Immature natural killer cell (primary cell): ENCODE measurements at places on chromosomes 5 and 9.

- H3K27ac ChIP-seq: no peak overlapping the region
- H3K4me1 ChIP-seq: no peaks in the 10 kb centered on the region
Measured at GRCh38 chr5:72013766-72014624, 93.3 kb upstream of the MAP1B start.

DNA sequence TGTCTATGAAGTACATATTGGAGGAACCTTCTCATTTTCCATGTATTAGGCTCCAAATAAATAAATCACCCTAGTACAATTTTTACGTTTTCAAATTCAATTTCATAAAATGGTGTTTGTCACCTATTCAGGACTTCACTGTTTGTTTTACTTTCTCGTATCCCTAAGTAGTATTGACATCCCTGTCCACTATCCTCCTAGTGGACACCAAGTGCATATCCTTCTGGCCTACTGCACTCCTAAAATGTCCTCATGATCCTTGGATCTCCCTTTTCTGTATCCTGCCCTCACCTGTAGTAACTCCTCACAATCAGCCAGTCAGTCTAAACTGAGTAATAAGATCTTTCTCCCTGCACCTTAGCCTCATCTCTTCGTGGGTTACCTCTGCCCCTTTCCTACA is 539.9 kb downstream of the DMRTA1 start:
- H3K27me3 ChIP-seq: no peaks in the 10 kb centered on the region
- H3K4me3 ChIP-seq: no peak overlapping the region
- no peak for DNase-seq
- no peaks in the 10 kb centered on the region for H3K4me1 ChIP-seq
- no peaks in the 10 kb centered on the region for H3K36me3 ChIP-seq

DNA sequence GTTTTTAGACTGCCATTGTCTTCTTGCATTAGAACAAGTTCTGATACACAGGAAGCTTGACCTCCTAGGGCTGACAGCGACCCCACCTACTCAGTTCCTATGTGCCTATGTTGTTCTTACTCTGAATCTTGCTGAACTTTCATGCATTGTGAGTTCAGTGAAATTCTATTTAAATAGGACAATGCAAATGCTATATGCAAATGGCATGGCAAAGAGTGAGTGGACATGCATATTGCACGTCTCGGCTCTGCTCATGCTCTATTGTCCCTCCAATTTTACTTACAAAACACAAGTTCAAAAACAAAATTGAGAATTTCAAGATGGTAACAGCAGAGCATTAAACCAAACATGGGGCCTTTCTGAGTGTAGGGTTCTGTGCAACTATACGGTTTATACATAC is 5.3 kb upstream of the DCP2 start:
- no peak for DNase-seq
- peaks cover 12% of the 10 kb centered on the region for H3K4me1 ChIP-seq
- no peak overlapping the region for H3K27ac ChIP-seq
- H3K27me3 ChIP-seq: peaks cover 8% of the 10 kb centered on the region
- no peaks in the 10 kb centered on the region for H3K36me3 ChIP-seq

GRCh38 chr9:76693912-76694311 is 70.3 kb upstream of the PCA3 start:
- H3K27me3 ChIP-seq: peaks cover 4% of the 10 kb centered on the region
- H3K36me3 ChIP-seq: no peaks in the 10 kb centered on the region
- no peak overlapping the region for H3K27ac ChIP-seq
- no peak overlapping the region for H3K4me3 ChIP-seq
- peaks cover 7% of the 10 kb centered on the region for H3K4me1 ChIP-seq

DNA sequence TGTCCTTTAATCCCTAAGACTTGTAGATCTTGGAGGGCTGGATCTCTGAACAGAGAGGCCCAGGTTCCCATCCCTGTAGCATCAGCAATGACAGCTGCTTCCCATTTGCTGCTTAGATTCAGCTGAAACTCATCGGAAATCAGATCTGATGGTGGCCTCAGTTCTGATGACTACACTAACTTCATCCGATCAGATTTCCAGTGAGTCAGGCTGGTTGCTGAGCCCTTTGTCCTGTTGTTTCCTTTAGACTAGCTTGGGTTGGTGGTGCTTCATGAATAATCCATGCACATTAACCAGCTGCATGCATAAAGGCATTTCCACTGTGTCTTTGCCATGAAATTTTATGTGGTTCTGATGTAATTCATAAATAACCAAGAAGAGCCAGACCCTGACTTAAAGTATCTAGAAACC is 195.2 kb upstream of the TUT7 start:
- no peaks in the 10 kb centered on the region for H3K4me1 ChIP-seq
- no peak overlapping the region for H3K4me3 ChIP-seq
- no peak overlapping the region for H3K27ac ChIP-seq
- peaks cover 21% of the 10 kb centered on the region for H3K27me3 ChIP-seq
- H3K36me3 ChIP-seq: no peaks in the 10 kb centered on the region
- no peak for DNase-seq

DNA sequence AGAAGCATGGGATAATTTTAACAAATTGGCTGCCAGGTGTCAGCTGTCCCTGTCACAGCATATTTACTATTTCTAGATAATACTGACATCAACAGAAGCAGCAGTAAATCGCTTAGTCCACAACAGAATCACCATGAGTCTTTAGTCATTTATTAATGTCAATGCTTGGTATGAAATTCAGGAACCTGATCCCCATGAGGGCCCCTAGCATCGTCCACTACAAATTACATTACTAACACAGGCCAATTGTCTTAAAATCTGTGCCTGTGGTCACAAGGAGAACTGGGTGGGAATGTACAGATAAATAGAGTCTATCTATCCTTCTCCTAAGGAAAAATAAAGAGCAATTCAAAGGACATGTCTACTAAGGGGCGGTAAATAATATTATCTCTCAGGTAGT is 76.1 kb downstream of the TSSK1B start:
- DNase-seq: no peak
- no peaks in the 10 kb centered on the region for H3K36me3 ChIP-seq
- no peaks in the 10 kb centered on the region for H3K4me1 ChIP-seq
- no peak overlapping the region for H3K27ac ChIP-seq

- H3K36me3 ChIP-seq: no peaks in the 10 kb centered on the region
- no peaks in the 10 kb centered on the region for H3K27me3 ChIP-seq
- no peak overlapping the region for H3K4me3 ChIP-seq
- DNase-seq: no peak
- no peak overlapping the region for H3K27ac ChIP-seq
- no peaks in the 10 kb centered on the region for H3K4me1 ChIP-seq
Measured at GRCh38 chr9:96680812-96681499, 25.8 kb upstream of the PRXL2C start.

GRCh38 chr9:8115570-8115969 is 316.0 kb upstream of the DMAC1 start:
- no peak for DNase-seq
- H3K27me3 ChIP-seq: peaks cover 3% of the 10 kb centered on the region
- H3K4me1 ChIP-seq: peaks cover 45% of the 10 kb centered on the region
- no peak overlapping the region for H3K27ac ChIP-seq
- H3K4me3 ChIP-seq: no peak overlapping the region

DNA sequence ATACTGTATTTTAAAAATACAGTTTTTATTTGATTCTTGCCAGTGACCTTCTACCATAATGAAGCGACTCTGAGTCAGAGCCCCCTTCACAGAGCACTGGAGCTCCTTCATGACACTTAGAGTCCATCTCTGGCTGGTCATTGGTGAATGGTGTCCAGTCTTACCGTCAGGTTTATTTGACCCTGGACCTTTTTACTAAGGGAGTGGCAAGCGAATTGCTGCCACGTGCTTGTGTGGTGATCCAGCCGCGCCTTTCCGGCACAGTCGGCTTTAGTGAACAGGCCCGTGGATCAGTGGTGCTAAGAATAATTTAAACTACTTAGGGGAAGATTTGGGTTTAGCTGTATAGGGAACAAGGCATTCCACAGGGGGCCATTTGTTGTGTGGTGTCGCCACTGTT is 48.5 kb downstream of the PRRC2B start:
- H3K36me3 ChIP-seq: peaks cover 16% of the 10 kb centered on the region
- DNase-seq: no peak
- H3K27ac ChIP-seq: peak overlapping the region; percentile 75

DNA sequence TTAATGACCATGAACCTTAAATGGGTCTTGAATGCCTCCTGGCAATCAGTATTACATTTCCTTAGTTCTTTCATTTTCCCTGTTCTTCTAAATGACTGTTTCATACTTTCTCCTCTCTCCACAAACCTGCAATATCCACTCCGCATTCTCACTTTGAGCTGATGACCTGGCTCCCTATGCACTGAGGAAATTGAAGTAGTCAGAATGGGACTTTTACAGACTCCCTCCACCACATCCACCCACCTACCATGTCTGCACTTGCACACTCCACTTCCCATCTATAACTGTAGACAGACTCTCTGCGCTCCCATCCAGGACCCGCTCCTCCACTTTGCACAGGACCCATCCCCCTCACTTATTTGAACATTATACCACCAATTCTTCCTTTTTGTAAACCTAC is 36.2 kb upstream of the GZMA start:
- no peak for DNase-seq
- peaks cover 92% of the 10 kb centered on the region for H3K4me1 ChIP-seq
- no peak overlapping the region for H3K4me3 ChIP-seq
- peaks cover 13% of the 10 kb centered on the region for H3K27me3 ChIP-seq

DNA sequence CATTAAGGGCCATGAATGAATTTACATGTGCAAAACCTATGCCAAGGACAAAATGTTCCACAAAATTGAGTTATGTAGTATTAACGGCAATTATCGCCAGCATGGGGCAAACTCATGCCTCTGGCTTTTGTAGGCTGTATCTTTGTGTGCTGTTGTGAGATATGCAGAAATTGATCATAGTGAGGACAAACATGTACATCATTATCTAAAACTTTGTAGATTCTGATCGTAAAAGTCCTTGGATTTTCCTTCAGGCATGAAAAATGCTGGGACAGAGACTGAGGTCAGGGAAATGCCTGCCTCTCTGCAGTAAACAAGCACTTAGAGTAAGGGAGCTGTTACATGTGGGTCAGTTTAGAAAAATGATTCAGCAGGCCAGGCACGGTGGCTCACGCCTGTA is 5.9 kb upstream of the TXNDC8 start:
- H3K27ac ChIP-seq: no peak overlapping the region
- H3K27me3 ChIP-seq: no peaks in the 10 kb centered on the region
- H3K4me3 ChIP-seq: no peak overlapping the region
- H3K36me3 ChIP-seq: no peaks in the 10 kb centered on the region

- no peak overlapping the region for H3K27ac ChIP-seq
- no peaks in the 10 kb centered on the region for H3K27me3 ChIP-seq
Measured at GRCh38 chr9:74666625-74667316, 169.6 kb downstream of the RORB start.

- H3K4me3 ChIP-seq: no peak overlapping the region
- H3K4me1 ChIP-seq: peaks cover 10% of the 10 kb centered on the region
- H3K36me3 ChIP-seq: no peaks in the 10 kb centered on the region
Measured at GRCh38 chr5:126506079-126506478, 82.9 kb downstream of the GRAMD2B start.

DNA sequence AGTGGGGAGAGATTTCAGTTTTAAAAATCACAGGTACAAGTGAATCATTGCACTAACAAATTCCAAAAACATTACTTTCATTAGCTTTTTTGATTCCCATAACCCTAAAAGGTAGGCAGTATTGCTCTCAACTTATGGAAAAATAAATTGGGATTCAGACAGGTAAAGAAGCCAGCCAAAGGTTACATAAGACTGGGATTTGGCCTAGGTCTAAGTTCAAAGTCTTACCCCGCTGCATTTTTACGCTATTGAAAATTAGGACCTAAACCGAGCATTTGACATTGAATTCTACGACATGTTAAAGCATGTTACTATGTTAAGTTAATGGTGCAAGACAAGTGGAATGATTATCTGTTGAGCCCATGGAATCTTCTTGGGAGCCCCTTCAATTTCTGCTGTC is 89.6 kb downstream of the ENC1 start:
- H3K4me1 ChIP-seq: no peaks in the 10 kb centered on the region
- no peak overlapping the region for H3K27ac ChIP-seq
- H3K27me3 ChIP-seq: no peaks in the 10 kb centered on the region
- no peaks in the 10 kb centered on the region for H3K36me3 ChIP-seq

DNA sequence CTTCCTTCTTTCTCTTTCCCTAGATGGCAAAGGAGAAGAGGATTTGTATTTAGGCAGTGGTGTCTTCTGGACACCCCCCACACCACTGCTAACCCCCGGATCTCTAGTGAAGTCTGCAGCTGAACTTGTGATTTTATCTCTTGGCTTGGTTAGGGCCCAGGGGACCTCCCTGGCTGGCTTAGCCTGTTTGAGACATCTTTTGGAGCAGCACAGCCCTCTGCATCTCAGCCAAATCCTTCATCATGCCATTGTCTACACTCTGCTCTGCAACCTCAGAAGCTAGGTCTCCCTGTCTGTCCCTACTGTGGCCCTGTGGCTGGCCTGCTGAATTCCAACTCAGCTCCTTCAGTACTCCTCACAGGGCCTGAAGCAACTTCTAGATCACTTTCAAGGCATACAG is 81.7 kb downstream of the MUSK start:
- H3K27me3 ChIP-seq: peaks cover 2% of the 10 kb centered on the region
- no peak overlapping the region for H3K27ac ChIP-seq
- no peaks in the 10 kb centered on the region for H3K36me3 ChIP-seq
- DNase-seq: no peak

- H3K27me3 ChIP-seq: peaks cover 3% of the 10 kb centered on the region
- H3K4me1 ChIP-seq: no peaks in the 10 kb centered on the region
- H3K4me3 ChIP-seq: no peak overlapping the region
- no peak overlapping the region for H3K27ac ChIP-seq
Measured at GRCh38 chr5:147687118-147687517, 95.4 kb downstream of the JAKMIP2 start.

DNA sequence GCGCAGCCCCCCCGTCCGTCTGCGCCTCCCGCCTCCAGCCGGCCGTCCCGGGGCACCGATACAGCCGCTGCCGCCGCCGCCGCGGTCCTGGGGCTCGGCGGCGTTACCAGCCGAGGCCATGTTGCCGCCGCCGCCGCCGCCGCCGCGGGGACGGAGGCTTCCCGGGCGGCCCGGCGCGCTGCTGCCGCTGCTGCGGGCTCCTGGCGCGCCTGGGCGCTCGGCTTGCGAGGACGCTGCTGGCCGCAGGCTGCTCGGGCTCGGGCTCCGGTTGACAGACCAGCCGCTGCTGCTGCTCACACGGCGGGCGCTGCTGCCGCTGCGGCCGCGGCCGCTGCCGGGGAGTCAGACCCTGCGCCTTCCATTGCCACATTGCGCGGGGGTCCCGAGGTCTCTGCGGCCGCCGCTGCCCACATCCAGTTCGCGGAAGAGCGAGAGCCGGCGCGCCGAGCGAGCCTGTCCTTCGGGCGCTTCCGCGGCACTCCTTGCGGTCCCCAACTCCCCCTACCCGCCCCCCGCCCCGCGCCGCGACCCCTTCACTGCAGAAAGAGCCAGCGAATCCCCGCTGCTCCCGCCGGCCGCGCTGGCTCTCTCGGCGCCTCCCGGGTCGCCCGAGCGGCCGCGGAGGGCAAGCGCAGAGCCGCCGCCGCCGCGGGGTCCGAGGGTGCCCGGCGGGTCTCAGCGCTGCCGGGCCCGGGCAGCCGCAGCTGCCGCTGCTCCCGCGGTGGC is 8.4 kb downstream of the PTCH1 start:
- DNase-seq: no peak
- peaks cover 54% of the 10 kb centered on the region for H3K4me1 ChIP-seq
- no peak overlapping the region for H3K27ac ChIP-seq

DNA sequence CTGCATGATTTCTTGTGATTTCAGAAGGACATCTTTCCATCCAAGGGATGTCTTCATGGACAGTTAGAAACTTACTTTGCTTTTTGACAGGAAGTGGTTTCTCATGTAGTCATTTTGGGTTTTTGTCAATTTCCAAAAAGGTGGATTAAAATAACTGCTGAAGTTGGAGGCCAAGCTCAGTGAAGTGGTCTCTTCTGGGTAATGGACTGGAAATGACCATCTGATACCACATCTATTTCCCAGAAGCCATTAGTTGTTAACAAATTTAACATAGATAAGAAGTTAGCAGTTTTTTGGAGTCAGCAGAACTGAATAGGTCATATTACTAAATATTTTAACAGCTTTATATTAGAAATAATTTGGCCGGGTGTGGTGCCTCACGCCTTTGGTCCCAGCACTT is 86.2 kb upstream of the MYO10 start:
- H3K27me3 ChIP-seq: no peaks in the 10 kb centered on the region
- no peaks in the 10 kb centered on the region for H3K36me3 ChIP-seq
- no peaks in the 10 kb centered on the region for H3K4me1 ChIP-seq
- no peak overlapping the region for H3K27ac ChIP-seq
- DNase-seq: no peak
